ENCODE measurements at places on chromosomes 16 and 17.

- DNase-seq: no peak
Measured at GRCh38 chr17:34377078-34377823, 14.2 kb upstream of the CCL1 start.

DNA sequence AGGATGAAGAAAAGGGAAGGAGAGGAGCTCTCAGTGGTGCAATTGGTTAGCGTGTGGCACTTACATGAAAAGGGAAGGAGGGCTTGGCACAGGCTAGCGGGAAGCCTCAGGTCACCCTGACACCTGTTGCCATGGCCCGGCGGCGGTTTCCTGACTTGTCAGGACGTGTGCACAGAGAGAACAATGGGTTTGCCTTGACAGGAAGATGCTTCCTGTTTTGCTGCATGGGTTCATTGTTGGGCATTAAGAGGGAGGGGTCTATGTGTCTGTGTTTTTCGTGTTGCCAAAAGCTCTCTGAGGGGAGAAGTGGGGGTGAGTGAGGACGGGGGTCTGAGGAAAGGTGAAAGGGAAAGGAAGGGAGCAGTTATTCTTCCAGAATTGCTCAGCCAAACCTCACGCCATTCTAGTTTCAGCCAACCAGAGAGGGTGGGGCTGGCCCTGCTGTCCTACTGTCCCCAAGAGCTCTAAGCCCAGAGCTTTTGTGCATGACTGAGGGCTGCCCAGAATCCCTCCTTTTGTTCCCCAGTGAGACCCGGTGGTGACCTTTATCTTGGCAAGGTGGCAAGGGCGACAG, 17.1 kb upstream of the CCR7 start:
- DNase-seq: no peak

GRCh38 chr17:65283704-65284103, 146.5 kb downstream of the RGS9 start:
- peak; percentile 25 for DNase-seq

DNA sequence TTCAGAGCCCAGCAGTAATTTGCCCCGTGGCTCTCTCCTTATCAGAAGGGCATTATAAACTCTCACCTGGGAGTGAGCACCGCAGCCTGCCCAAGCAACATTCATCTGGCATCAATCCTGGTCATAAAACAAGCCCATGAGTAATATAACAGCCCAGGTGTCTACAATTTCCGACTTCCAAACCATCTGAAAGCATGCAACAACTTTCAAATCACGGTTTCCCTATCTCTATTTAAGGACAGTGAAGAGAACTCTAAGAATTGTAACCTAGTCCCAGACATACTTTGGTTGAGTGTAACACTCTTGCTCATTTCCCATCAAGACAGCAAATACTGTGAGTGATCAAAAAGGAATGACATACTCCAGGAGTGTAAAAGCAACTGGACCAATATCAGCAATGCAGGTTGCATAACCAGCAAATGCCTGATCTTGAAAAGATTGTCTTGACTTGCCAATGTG, 487.4 kb upstream of the SOX9 start:
- peak; percentile 85 for DNase-seq

GRCh38 chr16:58962811-58963210, 228.7 kb upstream of the GOT2 start:
- DNase-seq: no peak
